CD14-positive monocyte (primary cell): ENCODE measurements at places on chromosomes 11 and 22.

DNA sequence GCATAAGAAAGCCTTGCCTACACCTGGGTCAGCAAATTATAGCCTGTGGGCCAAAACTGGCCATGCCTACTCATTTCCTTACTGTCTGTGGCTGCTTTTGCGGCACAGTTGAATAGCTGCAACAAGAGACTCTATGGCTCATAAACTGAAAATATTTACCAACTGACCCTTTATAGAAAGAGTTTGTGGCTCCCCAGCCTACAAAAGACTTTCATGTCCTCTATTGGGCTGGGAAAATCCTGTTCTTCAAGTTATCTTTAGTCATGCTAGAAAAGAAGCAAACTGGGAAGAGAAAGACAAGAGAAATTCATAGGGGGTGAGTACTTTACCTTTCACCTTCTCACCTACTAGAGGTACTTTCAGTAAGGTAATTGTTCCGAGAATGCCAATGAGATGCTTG, 175.1 kb downstream of the SWAP70 start:
- no peak for DNase-seq

DNA sequence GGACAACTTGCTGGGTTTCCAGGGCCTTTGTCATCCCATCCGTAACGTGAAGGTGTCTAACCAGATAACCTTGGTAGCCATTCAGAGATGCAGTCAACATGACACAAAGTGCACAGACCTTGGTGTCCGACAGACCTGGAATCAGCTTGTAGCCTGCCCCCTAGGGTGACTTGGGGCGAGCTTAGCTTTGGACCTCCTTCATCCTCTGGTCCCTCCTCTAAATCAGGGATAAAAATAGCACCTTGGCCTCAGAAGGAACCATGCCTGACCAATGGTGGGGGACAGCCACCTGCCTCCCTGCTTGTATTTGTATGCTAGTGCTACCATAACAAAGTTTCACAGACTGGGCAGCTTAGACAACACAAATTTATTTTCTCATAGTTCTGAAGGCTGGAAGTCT, 3.7 kb downstream of the SNRPD3 start:
- no peak for DNase-seq

DNA sequence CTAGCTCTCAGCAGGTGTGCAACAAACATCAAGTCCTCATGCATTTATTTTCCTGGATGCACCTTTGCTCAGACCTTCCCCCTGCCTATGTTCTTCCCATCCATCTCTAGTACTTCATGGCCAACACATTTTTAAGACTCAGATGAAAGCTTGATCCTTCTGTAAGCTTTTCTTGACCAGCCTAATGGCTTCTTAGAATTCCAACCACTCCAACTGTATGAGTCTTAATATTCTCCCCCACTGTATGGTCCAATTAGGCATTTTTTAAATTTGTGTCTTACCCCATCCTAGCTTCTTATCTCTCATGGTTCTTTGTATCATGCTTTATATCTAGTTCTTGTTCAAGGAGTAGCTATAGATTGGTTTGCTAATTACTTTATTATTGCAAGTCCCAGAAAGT, 44.8 kb downstream of the TENM4 start:
- DNase-seq = no peak

DNA sequence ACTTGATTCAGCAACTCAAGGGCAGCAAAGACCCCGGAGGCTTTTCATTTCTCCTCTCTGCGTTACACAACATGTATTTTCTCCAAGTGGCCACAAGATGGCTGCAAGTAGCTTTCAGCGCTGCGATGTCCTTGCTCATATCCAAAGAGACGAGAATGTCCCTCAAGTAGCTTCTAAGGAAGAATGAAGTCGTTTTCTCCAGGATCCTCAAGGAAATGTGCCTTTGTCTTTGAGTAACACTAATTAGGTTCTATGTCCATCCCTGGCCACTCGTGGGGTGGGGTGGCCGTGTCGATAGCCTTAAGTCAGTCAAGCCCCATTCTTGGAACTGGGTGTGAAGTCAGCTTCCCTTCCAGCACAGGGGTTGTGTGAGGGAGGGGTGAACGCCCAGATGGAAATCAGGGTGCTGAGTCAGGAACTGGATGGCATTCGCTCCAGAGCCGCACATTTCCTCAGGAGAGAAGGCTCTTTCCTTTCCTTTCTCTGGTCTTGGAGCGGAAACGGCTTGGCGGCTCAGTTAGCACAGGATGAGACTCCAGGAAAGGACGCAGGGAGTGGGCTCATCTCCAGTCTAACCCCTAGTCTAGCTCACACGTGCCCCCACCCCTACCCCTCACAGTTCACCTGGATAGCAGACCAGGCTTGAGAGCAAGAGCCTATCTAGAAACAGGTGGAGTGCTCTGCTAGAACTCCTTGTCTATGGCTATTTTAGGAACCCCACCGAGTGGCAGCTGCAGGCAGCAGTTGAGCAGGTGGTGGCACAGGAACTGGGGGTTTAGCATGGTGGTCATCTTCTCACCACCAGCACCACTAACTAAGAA, 44.3 kb downstream of the NNMT start:
- peak; percentile 50 for DNase-seq
